ENCODE measurements at places on chromosomes 1 and 21.

GRCh38 chr1:116374353-116375147 is 1.5 kb downstream of the ATP1A1 start:
- DNase-seq = no peak

DNA sequence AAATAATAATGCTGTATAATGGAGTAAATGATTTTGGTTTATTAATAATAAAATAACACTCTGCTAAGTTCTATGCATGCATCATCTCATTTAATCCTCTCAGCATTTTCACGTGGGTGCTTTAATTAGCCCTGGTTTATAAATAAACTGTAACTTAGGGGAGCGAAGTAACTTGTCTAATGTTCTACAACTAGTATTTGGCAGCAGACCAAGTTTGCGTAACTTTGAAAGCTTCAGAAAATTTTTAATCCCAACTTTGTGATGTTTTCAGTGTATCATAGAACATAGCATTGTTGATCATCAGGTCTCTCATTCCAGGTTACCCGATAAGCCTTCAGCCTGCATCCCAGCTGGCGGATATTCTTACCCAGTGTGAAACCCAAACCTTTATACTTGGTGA is 322.4 kb upstream of the SGIP1 start:
- DNase-seq = no peak

DNA sequence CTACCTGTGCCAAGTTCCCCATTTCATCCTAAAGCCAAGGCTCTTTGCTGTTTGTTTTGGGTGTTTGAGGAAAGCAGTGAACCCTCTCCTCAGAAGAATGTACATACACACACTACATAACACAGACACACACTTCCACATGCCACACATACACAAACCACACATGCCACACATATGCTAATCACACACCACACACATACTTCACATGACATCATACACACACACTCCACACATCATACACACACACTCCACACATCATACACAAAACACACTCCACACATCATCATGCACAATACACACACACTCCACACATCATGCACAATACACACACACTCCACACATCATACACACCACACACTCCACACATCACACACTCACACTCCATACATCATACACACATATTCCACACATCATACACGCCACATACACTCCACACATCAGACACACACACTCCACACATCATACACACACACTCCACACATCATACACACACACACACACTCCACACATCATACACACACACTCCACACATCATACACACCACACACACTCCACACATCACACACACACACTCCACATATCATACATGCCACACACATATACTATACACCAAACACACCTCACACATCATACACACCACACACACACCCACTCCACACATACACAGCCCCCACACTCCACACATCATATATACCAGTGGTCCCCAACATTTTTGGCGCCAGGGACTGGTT is 22.7 kb upstream of the ZNF436 start:
- DNase-seq = no peak

GRCh38 chr1:217897100-217897499 is 266.0 kb downstream of the SPATA17 start:
- no peak for DNase-seq

GRCh38 chr1:244820131-244820530 is 15.3 kb upstream of the COX20 start:
- DNase-seq = no peak
